ENCODE measurements at places on chromosomes 2 and 18.

GRCh38 chr2:44360749-44361329 lies 455 bp downstream of the PREPL start:
- no peak for DNase-seq

DNA sequence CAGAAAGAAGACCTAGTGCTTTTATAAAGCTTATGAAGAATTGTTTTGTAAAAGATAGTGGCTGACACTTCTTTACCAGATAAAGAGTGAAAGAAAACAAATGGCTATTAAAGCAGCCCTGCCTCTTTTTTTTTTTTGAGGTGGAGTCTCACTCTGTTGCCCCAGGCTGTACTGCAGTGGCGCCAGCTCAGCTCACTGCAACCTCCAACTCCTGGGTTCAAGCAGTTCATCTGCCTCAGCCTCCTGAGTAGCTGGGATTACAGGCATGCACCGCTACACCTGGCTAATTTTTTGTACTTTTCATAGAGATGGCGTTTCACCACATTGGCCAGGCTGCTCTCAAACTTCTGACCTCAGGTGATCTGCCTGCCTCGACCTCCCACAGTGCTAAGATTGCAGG lies 12.9 kb downstream of the ARPC2 start:
- no peak for DNase-seq

- no peak for DNase-seq
Observed at GRCh38 chr2:25479761-25480160, 138.0 kb upstream of the DNMT3A start.

DNA sequence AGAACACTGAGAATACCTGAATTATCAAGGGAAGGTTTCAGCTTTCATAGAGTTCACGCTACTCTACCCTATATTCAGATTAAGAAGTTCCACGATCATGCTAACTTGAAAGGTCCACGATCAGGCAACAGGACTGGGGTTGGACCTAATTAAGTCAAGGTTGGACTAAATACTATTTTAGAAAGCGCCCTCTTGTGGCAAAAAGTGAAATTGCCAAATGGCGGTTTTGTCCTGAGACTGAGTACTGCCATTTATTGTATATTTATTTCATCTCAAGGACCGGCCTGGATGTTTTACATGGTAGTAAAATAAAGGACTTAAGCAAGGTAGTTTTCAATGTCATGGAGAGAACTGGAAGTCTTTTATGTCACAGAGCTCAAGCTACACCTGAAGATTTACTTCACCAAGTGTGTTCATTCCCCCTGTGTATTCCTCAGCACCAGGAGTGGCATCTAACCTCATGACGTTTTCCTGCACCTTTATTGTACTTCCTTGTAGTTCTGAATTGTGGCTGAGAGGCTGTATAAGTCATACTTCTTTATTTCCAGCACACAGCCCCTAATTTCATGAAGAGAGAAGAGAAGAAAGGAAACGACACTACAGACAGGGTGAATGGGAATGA lies 56.8 kb downstream of the SRD5A2 start:
- peak; percentile 52 for DNase-seq

DNA sequence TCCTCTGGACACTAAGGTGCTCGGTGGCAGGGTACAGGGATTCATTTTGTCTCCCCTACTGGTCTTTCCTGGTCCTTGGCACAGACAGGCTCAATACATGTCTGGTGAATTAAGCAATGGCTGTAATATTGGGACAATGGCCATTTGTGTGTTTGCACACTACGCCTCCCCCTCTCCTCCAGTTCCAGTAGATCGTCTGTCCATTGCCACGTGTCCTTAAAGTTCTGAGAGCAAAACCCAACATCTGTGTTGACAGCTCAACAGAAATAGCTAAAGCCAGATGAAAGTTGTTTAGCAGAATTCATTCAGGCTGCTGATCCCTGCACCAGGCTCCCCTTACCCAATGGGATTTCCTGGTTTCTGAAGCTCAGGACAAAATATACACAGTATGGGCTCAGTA lies 9.0 kb upstream of the FABP1 start:
- no peak for DNase-seq

DNA sequence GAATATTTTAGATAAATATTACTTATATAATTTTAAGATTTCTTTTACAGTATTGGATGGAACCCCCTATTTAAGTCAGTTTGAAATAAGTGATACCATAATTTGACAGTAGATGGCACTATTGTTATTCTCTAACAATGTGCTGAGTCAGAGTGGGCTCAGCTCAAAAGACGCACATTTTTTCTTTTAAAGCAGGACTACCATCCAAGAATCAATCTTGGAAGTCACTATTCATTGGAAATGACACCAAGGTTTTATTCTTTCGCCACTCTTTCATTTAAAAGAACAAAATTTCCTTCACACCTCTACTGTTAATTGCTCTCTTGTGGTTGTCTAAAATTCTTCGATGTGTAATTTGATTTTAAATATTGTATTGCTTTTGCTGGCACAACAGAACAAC lies 32.6 kb upstream of the SPAG16 start:
- peak; percentile 36 for DNase-seq

DNA sequence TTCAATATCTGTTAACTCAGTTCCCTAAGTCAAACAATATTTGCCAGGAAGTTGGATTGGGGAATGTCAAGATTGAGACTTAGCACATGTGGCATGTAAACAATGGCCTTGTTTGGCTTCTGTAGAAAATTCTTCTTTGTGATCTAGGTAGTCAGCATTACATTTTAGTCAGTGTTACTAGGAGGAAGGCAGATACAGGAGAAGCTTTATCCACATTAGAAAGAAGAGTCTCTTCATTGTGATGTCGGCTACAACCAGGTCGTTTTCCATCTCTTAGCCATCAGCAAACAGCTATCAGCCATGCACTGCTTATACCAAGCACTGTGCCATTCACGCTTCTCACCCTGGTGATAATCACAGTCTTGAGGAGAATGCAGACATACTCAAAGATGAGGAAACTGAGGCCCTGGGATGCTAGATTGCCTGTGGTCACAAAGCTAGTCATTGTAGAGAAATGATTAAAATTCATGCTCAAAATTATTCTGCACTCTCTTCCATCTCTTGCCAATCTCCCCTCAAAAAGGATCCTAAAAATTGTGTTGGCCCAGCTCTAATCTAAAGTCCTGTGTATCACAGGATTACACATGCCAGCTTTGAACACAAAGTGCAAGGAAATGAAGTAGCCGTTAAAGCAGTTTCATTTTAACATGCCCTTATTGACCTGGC lies 3.2 kb downstream of the GALNT5 start:
- no peak for DNase-seq

Data from D341Med (cell line).